NCI-H2081 (cell line): ENCODE measurements at places on chromosomes 12 and 14.
A peak's percentile ranks its signal among the peaks of the same experiment; 100 is the strongest.

DNA sequence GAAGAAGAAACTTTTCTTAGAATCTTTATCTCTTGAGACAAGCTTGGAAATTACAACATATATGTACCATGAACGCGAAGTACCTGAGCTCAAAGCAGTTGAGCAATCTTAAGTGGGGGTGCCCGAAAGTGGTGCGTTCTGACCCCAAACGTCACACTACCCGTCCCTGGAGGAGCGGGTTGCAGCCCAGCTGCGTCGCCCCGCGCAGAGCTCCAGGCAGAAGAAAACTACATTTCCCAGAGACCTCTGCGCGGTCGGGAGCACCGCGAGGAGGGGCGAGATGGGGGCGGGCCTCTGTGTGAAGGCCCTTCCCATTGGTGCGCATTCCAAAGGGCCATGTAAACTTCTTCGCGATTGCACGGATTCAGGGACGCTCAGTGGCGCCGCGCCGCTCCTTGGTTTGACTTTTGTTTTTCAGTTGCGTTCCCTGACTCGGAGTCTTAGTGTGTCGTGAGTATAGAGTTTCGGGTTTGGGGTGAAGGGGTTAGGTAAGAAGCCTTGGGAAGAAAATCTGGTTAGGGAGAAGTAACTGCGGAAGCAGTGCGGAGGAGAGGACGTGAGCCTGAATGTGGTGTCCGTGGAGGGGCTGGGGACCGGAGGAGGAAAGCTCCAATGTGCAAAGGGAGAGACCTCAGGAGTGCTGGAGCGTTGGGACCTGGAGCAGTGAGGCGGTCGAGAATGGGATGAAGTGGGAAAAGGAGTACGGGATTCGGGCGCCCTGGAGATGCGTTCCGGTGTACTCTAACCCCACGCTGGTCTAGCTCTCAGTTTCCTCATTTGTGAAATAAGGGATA lies at the start of gene CCDC77:
Gene CCDC77, plus strand, starts transcription at position 410 of the 794 bp plus-strand sequence. CDS start 7,740 bp downstream, outside the sequence.
- no peak for DNase-seq

GRCh38 chr14:82046512-82047226 lies 513.0 kb upstream of the SEL1L start:
- no peak for DNase-seq

- no peak for DNase-seq
These were observed 44.5 kb downstream of the SLC38A1 start for GRCh38 chr12:46224386-46224785.

DNA sequence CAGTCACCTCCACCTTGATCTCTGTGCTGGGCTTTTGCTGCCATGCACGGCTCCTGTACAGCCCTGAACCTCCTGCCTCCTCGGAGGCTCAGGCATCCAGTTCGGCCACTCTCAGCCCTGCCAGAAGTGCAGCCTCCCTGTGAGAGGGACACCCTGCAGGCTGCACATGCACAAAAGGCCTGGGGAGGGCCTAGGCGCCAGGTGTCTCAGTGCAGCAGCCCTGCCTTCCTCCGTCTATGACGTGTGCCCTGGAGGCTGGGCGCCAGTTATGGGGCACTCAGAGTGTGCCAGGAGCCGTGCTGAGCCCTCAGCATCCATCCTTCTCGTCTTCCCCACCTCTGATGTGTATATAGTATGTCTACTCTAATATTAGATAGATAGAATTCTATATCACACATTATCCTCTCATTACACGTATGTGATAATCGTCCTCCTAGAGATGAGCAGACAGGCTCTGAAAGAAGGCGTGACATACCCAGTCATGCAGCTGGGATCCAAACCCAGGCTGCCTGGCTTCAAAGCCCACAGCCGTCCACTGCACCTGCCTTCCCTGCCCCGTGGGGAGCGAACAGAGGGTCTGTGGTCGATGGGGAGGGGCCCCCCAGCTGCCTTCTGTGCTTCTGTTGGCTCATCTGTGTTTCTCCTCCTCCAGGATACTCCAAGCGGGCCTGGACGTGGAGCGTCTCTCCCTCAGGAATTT lies 101.1 kb downstream of the B4GALNT3 start:
- peak; percentile 25 for DNase-seq

DNA sequence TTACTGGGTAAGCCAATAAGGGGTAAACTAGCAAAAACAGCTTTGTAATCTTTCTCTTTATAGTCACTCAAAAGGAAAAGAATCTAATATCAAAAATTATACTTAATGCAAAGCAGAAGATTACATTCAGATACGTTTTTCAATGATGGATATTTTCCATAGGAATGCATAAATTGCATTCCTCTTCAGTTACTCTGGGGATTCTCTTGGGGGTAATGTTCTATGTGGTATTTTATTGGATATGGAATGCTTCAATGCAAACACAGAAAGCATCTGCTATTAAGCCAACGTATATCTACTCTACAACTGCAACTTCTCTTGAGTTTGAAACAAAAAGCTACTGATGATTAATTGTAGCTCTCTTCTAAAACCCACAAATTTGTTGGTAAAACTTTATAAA lies 106.0 kb downstream of the SLC41A2 start:
- no peak for DNase-seq

DNA sequence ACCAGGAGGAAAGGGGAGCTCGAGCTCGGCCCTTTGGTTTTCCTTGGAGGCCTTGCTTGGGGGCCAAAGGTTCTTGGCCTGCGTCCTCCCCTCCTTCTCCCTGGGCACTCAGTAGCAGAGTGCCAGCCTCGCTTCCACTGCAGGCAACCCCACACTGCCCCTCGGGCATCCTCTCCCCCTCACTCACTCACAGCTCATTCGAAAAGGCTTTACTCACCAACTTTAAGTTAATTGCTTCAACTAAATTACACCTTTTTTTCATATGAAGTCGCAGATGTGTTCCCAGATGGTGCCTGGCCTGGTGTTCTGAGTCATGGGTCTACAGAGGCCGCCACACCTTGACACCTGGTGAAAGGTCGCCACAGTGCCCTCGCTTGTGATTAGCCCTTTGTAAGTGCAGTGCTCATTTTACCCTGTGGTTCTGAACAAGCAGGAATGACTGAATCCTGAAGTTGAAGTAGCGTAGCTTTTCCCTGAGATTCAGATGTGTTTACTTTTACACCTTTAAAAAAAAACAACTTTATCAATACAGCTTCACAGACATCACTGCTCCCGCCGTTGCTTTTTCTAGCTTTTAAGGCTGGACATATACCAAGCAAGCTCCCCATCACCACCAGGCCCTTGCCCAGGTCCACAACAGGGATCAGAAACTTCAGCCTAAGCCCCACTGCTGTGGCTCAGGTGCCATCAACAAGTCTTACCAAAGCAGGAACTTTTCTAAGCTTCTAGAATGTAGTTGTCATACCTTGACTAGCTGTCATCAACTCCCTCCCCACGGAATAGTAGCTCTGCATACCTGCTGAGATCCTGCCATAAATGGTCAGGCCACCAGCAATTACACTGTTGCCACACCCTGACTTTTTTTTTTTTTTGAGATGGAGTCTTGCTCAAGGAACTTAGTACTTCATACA lies 20.3 kb upstream of the ADIPOR2 start:
- DNase-seq: no peak

DNA sequence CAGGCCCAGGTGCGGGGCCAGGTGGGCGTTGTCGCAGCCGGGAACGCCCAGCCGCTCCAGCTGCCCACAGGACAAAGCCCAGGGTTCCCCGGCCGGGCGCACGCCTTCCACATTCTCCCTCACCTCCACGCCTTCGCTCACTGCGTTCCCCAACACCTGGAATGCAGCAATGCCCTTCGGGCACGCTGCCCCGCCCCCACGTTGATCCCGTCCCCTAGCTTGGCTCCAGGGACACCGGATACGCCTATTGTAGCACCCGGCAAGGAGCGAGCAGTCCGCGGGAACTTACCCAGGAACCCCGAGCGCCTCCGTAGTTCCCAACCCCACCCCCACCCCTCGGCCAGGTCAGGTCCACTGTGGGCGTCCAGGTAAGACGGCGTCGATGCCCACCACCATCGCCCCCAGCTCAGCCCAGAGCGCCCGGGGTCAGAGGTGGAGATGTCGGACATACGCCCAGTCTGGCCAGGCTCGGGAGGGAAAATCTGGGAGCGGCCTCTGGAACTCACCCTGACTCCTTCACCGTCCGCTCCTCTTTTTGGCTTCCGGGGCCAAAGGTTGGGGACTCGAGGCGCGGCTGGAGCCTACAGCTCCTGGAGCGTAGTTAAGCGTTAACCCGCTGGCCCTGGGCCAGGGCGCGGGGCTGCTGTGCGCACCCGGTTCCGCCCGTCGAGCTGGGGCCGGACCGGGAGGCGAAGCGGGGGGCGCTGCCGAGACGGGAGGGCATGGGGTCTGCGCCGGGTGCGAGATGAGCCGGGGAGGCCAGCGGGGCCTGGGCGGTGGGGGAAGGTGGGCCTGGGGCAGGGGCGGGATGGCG lies 594 bp upstream of the CEP170B start:
- peak; percentile 31 for DNase-seq

- no peak for DNase-seq
These were observed 39.0 kb downstream of the ELK3 start for GRCh38 chr12:96233168-96233567.

GRCh38 chr12:4275870-4276301 lies 2.3 kb downstream of the CCND2 start:
- no peak for DNase-seq

DNA sequence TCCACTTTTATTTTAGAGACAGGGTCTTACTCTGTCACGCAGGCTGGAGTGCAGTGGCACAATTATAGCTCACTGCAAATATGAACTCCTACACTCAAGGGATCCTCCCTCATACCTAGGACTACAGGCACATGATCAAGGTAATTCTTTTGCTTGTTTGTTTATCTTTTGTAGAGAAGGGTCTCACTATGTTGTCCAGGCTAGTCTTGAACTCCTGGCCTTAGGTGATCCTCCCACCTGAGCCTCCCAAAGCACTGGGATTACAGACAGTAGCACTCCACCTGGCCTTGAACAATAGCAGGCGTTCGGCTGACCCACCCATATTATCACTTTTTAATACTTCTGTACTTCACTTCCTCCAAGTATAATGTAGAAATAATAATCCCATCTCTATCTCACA lies 1.4 kb upstream of the RACGAP1 start:
- no peak for DNase-seq

DNA sequence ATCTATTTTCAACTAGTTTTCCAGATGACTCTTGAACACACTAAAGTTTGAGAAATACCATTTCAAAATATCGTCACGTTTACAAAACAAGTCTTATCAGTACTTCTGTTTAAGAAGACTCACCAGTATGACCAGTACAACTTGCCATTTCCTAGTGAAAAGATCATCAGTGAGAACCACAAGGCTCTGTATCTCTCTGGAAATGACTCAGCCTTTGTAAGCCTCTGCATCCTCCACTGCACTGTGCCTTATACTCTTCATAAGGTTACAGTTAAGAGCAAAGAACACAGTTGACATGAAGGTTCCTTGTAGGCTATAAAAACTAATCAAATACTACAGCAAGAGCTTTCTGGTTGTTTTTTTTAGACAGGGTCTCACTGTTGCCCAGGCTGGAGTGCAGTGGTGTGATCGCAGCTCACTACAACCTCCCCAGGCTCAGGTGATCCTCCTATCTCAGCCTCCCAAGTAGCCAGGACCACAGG lies 5.7 kb upstream of the VTI1B start:
- DNase-seq: no peak

GRCh38 chr12:27987331-27987730 lies 14.8 kb upstream of the PTHLH start:
- no peak for DNase-seq

DNA sequence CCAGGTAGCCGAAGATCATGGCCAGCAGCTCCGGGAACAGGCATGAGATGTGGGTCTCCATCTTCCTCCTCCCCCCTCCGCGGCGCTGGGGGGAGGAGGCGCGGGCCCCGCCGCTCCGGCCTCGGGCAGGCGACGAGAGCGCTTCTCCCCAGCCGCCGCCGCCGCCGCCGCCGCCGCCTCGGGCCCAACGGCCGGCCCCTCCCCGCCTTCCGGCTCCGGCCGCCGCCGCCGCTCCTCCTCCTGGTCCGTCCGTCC lies 448 bp downstream of the FBXL14 start:
- no peak for DNase-seq

GRCh38 chr12:130521375-130522124 lies 183.9 kb downstream of the PIWIL1 start:
- DNase-seq: no peak

- peak; percentile 98 for DNase-seq
These were observed 212.1 kb downstream of the GXYLT1 start for GRCh38 chr12:41932470-41932991.

- DNase-seq: no peak
These were observed 23.1 kb downstream of the TMED10 start for GRCh38 chr14:75153295-75153694.

DNA sequence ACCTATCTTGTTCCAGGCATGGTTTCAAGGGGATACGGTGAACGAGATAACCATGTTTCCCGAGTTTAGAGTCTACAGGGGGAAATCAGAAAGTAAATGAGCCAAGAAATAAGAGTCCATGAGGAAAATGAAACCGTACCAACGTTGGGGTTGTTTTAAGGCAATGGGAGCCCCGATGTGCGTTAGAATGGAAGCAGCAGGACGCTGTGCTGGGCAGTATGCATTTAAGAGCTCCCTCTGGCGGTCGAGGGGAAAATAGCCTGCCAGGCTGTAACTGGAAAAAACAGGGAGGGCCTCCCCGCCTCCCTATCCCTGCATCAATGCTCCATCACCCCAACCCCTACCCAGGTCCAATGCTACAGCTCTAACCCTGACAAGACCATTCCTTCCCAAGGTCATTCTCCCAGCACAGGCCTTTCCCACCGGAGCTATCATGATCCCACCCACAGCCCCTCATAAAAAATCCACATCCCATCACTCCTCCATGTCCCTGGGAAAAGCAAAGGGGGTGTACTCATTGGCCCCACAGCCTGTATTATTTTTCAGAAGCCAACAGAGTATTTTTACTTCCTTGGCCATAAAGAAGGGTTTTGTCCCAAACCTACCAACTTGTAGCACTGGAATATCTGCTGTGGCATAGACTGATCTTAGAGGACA lies 226.3 kb upstream of the NOS1 start:
- DNase-seq: peak; percentile 43

DNA sequence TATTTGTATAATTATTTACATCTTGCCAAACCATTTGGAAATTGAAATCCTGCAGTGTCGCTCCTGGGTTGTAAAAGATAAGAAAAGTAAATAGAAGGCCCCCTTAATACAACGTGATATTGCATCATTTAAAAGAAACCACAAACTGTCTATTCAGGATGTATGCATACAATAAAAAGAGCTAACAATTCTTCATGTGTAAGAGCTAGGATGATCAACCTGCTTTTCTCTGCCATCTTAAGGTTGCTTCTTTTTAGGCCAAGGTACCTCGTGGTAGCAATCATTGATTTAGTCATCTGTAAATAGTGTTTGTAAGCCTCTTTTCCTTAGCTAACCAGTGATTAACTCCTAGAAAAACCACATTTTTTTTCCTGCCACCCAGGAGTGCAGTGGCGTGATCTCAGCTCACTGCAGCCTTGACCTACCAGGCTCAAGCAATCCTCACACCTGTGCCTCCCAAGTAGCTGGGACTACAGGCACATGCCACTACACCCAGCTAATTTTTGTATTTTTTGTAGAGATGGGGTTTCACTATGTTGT lies 3.3 kb upstream of the USP44 start:
- no peak for DNase-seq
